MG63 (cell line): ENCODE measurements at places on chromosomes 1 and 21. TPM values are rescaled to one million over a fixed set of nuclear protein-coding genes. Genes with fewer than 3 reads are reported as not detected.

DNA sequence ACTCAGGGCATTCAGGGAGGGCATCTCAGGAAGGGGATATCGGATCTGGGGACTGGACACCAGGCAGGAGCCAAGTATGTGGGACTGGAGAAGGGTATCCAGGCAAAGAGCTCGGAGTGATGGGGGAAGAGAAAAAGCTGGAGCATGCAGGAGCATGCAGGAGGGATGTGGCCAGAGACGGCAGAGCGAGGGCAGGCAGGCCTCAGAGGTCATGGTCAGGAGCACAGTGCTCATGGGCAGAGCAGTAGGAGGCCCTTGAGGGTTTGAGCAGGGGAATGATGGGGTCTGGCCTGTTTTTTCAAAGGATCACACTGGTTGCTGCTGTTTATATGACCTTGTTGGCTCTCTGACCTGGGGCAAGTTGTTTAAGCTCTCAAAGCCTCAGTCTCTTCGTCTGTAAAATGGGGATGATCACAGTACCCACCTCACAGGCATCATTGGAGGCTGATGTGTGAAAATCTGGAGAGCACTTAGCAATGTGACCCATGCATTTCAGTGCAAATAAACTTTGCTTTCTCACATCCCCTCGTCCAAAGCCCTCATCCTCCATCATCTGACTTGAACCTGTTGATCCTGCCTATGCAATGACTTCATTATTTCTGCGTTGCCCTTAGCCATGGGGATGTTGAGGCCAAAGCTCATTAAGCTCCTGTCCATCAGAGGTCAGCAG is 273.1 kb downstream of the MATN1 start:
- DNase-seq = no peak

GRCh38 chr1:79386730-79387129 is 380.2 kb upstream of the ADGRL4 start:
- DNase-seq = no peak

- peak; percentile 93 for DNase-seq
Measured at GRCh38 chr1:228487336-228488124, at the start of gene RNF187. TSS of gene RNF187 (plus strand) at chr1:228487382.

DNA sequence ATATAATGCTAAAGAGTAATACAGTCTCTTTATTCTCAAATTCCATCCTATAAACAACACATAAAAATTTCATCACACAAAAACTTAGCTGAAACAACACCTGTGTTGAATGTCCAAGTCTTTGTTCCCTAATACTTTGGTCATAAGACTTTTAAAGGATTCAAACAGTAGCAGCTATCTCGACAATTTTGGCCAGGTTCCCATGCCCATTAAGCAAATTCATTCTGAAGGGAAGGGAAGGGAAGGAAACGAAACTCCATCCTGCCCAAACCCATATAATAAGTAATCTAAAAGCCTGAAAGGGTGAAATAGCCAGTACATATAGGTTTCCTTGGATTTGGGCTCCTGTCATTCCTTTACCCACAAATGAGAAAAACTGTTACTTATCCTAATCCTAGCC is 7.5 kb downstream of the IVNS1ABP start:
- no peak for DNase-seq

GRCh38 chr1:62286786-62287224 is 32.4 kb downstream of the KANK4 start:
- no peak for DNase-seq

URB2 gene
- 19.8 and 21.3 TPM in 2 replicates for total RNA-seq

CCDC30 gene
- 0.56 TPM in 1 of 2 replicates, not detected in the other for total RNA-seq

NEGR1 gene
- 0.23 and 0.62 TPM in 2 replicates for total RNA-seq
